LHCN-M2 (cell line): ENCODE measurements at places on chromosomes 6 and 20. TPM values are rescaled to one million over a fixed set of nuclear protein-coding genes. Genes with fewer than 3 reads are reported as not detected.

The ULBP2 gene
- total RNA-seq, result 7.6 and 8.1 TPM in 2 replicates

The GGTLC1 gene
- total RNA-seq, result not detected in 2 replicates

The CFAP61 gene
- 0.06 TPM in 1 of 2 replicates, not detected in the other for total RNA-seq

The MATN4 gene
- 0.23 TPM in 1 of 2 replicates, not detected in the other for total RNA-seq

The IRF4 gene
- total RNA-seq, result not detected in 2 replicates

The ABHD16B gene
- not detected in 2 replicates for total RNA-seq

The KCNS1 gene
- total RNA-seq, result not detected in 2 replicates

The VWA7 gene
- not detected in 2 replicates for total RNA-seq

The TFAP2B gene
- total RNA-seq, result not detected in 2 replicates

The TBC1D22B gene
- total RNA-seq, result 6.0 and 6.6 TPM in 2 replicates

The UNC93A gene
- total RNA-seq, result not detected in 2 replicates

The SLC22A16 gene
- not detected in 2 replicates for total RNA-seq

The NFATC2 gene
- total RNA-seq, result 0.06 TPM in 2 replicates

The SLX4IP gene
- total RNA-seq, result 6.3 and 7.0 TPM in 2 replicates

The LHFPL5 gene
- 0.17 TPM in 1 of 2 replicates, not detected in the other for total RNA-seq

The NEU1 gene
- 43.9 and 57.2 TPM in 2 replicates for total RNA-seq

The RBL1 gene
- total RNA-seq, result 18.1 and 18.4 TPM in 2 replicates
